ENCODE measurements at places on chromosomes 5 and 9.

DNA sequence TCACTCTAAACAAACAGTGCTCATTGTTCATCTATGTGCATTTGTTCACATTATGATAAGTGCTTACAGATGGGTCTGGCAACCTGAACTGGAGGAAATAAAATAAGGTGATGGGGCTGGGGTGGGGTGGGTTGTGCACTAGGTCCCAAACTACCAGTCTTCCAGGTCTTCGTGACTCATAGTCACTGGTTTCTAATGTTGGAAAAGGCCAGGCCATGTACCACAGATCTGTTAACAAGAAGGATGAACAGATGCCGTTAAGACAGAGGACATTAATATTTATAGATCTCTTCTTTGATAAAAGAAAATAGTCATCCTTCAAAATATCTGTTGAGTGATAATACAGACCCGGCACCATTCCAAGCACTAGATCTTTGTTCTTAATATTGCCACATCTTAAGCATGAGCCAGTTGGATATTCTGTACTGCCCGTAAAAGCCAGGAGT, 71.4 kb upstream of the STARD4 start:
- DNase-seq = no peak

DNA sequence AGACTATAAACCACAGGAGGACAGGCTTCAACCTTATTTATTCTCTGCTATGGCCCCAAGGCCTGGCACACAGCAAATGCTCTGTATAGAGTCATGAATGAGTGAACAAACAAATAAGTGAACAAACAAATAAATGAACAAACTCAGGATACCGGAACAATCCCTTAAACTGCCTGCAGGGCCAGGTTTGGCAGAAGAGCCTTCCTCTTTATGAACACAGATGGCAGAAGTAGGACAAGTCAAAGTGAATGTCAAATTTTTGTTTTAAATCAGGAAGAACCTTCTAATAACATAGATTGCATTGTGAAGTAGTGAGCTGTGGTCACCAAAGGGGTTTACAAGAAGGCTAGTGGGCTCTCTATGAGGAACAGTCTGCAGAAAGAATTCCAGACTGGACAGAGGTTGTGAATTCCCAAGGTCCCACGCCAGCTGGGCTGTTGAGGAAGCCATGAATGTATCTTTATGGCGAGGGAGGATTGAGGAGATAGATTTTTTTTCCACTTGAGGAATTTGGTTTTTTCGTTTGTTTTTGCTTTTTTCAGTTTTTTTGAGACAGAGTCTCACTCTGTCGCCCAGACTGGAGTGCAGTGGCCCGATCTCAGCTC, 30.3 kb upstream of the STING1 start:
- no peak for DNase-seq

- peak; percentile 33 for DNase-seq
These were observed 236.5 kb upstream of the TRIM32 start for GRCh38 chr9:116450378-116451139.

- no peak for DNase-seq
These were observed 197.0 kb downstream of the ALDH1A1 start for GRCh38 chr9:72755836-72756235.

DNA sequence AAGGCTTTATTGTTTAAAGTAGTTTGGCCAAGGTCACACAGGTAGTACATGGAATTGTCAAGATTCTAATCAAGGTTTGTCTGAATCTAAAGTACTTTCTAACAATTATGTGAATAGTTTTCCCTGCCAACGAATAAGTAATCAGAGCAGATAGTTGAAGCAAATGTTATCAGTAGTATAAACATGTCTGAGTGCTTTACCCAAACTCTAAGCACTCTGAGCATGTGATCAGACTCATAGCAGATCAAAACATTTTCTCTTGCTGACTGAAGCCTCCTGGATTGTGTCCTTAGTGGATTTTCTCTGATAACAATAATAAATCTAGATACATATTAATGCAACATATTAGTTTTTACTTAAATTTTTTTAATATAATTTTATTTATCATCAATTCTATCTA, 995.0 kb downstream of the EFNA5 start:
- no peak for DNase-seq

DNA sequence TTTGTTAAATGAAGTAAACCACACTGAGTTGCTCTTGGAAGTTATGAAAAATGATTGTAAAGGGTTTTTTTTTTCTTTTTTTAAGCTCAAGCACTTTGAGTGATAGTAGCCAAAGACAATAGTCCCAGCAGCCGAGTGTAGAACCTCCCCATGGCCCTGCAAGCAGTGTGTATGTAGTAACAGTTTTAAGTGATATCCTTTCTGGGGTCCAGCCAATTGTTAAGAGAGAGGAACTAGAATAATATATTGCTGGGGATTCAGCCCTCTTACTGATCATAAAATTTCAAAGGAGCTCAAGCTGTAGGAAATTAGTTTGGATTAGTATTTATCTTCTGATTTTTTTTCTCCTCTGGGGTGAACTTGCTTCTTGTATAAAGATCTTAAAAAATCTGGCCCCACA, 43.2 kb downstream of the NPR3 start:
- DNase-seq = no peak

DNA sequence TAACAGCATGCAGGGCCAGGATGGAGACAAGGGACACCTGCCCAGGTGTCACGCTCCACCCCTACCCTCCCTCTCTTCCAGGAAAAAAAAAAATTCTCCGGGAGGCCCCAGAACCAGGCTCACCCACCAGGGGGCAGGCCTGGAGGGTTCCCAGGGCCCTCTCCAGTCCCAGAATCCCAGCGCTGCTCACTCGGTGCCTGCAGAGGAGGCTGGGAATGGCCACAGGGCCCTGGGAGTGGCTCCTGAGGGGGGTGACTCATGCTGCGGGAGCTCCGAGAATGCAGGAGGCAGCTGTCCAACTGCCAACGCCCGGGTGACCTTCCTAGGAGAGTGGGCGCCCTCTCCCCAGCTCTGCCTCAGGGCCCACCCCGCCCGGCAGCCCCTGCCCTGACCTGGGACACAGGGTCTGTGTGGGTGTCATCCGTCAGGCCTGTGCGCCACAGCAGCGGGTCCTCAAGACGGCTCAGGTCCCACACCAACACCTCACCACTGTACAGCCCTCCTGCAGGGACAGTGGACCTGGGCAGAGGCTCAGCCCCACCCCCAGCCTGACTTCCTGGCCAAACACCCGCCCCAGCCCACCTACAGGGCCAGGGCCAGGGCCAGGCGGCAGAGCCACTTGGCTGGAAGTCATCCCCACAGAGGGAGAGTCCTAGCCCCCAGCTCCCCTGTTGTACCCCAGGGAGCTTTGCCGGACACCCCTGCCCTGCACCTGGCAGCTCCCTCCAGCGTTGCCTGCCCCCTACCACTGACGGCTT, 21.2 kb downstream of the DYNC2I2 start:
- peak; percentile 95 for DNase-seq

- no peak for DNase-seq
These were observed 38.5 kb downstream of the RIC1 start for GRCh38 chr9:5667391-5667790.

GRCh38 chr9:19208653-19209052, 21.8 kb upstream of the DENND4C start:
- DNase-seq = no peak

GRCh38 chr5:60822285-60822556, 21.8 kb downstream of the ELOVL7 start:
- DNase-seq = no peak

DNA sequence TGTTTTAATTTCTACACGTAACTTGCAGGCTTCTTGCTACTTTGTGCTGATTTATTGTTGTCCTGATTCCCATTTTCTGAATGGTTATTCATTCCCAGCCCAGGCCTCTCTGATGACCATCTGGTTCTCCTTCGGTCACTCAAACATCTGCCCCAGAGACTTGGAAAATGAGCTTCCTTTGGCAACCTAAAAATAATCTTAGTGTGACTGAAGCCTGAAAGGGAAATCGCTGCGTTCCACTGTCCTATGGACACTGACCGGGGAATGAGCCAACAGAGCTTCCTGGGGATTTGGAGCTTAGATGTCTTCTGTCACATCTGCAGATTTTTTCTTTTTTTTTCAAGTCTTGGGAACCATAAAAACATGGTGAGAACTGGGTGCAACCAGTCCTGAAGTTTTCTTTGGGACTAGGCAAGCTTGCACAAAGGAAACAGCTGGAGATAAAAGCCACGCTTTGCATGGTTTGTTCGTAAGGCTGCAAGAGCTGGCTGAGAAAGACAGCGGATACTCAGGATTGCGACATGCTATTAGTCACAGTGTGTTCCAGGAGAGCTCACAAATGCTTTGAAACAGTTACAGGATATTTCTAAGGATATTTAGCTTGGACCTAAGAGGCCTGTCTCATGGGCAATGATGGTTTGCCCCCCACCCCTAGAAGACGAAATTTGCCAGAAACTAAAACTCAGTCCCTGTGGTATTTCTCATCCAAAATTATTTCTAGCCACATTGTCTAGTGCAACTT, 146.2 kb downstream of the GOLPH3 start:
- no peak for DNase-seq

DNA sequence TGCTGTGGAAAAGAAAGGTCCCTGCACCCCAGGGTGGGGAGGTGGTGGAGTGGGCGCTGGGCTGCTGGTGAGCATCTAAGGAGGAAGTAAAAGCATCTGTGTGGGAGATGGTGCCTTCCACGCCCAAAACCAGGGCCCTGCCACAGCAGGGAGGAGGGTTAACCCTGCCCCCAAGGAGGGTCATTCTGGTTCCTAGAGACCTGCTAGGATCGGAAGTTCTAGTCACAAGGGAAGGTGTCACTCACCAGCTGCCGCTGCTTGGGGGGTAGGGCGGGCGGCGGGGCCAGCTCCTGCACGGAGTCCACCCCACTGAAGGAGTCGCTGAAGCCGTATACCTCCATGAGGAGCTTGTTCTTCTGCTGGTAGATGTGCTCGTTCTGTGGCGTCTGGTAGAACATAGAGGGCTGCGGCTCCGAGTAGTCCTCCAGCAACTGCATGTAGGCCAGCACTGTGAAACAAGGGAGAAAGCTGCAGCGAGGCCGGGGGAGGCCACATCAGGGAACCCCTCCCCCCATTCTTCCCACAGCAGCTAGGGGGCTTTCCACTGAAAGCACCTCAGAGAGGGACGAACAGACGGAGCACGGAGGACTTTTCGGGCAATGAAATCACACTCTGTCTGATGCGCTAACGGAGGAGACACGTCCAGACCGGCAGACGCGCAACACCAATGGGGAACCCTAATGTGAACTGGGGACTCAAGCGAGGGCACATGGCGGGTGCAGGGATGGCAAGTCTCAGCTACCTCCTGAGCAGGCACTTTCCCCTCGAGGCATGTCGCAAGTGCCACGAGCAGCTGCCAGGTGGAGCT, 76.4 kb downstream of the PRRT1B start:
- DNase-seq = no peak

DNA sequence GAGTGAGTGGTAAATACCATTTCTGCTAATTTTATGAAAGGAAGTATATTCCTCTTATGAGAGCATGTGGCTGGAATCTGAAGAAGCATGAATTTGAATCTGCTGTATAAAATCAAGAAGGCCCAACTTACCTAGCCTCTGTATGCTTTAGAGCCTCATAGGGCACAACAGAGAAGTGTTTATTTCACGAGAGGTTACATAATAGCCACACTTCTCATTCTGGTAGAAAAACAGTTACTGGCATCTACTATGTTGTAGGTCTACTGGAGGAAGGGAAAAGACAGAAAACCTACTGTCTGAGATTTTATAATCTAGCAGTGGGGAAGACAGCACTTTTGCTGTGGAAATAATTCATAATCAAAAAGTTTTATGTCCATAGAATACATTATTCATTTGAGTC, 172.6 kb upstream of the ZNF608 start:
- DNase-seq = no peak
